Cortex of kidney (tissue), 1 donor: ENCODE measurements at places on chromosomes 6 and 20.

GRCh38 chr6:31676904-31677303 lies 4.0 kb downstream of the LY6G5C start:
- no peak for DNase-seq

GRCh38 chr20:18705490-18705889 lies 108.1 kb upstream of the SCP2D1 start:
- no peak for DNase-seq

DNA sequence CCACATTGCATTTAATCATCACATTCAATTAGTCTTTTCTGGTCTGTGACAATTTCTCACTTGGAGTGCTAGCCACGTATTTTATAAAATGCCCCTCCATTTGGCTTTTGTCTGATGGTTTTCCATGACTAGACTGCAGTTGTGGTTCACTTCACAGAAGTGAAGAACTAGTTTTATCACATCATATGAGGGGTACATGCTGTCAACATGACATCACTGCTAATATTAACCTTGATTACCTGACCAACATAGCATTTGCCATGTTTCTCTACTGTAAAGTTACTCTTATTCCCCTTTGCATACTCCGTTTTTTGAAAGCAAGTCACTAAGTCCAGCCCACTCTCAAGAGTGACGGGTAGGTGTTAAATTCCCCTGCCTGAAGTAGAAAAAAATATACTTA lies 48.0 kb upstream of the COL10A1 start:
- no peak for DNase-seq

DNA sequence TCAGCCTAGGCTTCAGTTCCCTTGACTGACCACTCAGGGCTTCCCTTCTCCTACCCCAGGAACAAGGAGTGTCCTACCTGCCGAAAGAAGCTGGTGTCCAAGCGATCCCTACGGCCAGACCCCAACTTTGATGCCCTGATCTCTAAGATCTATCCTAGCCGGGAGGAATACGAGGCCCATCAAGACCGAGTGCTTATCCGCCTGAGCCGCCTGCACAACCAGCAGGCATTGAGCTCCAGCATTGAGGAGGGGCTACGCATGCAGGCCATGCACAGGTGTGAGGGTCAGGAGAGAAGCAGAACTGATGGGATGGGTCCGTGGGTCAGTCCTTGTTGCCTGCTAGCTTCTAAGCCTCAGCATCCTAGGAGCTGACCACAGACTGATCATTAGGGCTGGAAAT lies 1.6 kb downstream of the RING1 start:
- no peak for DNase-seq

DNA sequence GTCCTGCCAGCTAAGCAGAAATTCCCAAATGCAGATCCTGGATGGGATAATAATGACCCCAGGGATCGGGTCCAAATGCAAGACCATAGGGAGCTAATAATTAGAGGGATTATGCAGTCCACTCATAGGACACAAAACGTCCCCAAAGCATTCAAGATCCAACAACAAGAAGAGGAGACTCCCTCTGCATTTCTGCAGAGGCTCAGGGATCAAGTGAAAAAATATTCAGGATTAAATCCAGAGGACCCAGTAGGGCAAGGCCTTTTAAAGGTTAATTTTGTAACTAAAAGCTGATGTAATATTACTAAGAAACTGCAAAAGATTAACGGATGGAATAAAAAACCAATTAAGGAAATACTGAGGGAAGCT lies 22.2 kb downstream of the HLA-A start:
- DNase-seq, result no peak

- DNase-seq, result no peak
These were observed 296.6 kb upstream of the MANEA start for GRCh38 chr6:95280686-95281273.

- DNase-seq, result no peak
These were observed 48.8 kb upstream of the BCLAF1 start for GRCh38 chr6:136338486-136338885.

GRCh38 chr6:16166871-16167608 lies 38.2 kb downstream of the MYLIP start:
- DNase-seq, result no peak

- no peak for DNase-seq
These were observed 16.5 kb downstream of the REPS1 start for GRCh38 chr6:138971601-138972000.

- DNase-seq, result no peak
These were observed 874.2 kb downstream of the TFAP2A start for GRCh38 chr6:9540534-9541126.

GRCh38 chr6:2622671-2623070 lies 128.1 kb downstream of the MYLK4 start:
- DNase-seq, result no peak

GRCh38 chr6:103799971-103800670 lies 1059.6 kb downstream of the HACE1 start:
- DNase-seq, result no peak

- no peak for DNase-seq
These were observed 25.1 kb downstream of the ZC3H12D start for GRCh38 chr6:149459761-149460160.

DNA sequence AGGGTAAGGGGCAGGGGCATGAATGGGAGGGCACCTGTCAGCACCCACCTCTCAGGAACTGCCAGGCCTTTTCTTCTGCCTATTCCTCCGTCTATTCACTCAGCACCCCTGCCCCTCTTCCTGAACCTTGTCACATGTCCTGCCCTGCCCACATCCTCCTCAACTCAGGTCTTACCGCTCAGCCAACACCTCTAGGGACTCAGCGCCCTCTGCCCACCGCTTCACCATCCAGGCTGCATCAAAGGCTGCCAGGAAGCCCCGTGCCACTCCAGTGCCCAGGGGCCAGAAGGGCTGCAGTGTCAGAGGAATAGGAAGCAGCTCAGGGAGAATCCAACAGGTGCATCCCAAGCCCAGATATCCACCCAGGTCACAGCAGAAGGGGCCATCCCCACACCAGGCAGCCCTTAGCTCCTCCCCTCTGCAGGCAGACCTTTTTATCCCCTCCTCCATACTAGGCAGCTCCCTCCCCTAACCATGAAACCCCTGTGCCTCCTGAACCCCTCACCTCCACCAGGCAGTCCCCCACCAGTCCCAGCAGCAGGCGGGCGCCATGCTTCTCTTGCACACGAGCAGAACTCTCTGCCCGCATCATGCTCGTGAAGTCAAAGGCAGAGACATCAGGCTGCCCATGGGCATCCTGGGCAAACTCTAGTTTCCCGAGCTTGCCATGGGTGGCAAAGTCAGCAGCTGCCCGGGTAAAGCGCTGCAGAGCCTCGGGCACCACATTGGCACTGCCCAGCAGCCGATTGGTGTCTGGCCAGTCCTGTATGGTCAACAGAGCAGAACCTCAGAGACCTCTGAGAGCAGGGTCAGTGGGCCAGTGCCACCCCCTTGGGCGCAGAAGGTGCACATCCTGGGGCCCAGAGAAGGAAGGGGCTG lies 5.5 kb downstream of the MICAL1 start:
- DNase-seq, result no peak

DNA sequence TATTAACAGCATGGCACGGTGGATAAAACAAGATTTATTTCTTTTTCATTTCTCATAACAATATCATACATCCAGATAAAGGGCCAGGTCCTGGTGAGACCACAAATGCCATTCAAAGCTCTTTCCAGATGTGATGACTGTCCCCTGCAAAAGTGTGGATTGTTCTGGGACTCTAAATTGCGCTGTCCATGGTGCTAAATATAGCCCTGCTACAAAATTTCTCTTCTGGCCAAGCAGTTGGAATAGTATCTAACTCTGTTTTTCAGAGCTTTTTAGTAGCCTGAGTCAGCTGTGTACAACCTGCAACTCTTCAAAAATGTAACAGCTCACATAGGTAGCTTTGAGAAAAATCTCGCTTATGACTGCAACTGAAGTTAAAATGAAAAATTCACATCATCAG lies 115.8 kb downstream of the MANEA start:
- DNase-seq, result no peak

GRCh38 chr6:73690056-73690455 lies 5.9 kb upstream of the CD109 start:
- no peak for DNase-seq

DNA sequence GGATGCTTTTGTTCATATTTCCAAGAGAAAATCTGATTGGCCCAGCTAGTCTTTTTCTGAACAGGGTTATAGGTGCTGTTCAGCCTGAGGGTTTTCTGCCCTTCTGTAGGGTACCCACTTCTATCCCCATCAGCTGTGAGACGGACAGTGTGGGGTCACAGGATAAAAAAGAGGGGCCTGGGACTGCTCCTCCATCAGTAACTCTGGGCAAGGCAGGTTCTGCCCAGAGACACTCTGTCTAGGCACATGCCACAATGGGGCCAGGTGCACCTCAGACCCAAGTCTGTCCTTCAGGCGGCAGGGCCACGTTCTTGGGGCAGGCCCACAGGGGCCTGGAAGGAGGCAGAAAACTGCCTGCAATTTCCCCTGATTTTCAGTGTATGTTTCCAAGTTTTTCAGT lies 20.0 kb downstream of the ID4 start:
- no peak for DNase-seq

DNA sequence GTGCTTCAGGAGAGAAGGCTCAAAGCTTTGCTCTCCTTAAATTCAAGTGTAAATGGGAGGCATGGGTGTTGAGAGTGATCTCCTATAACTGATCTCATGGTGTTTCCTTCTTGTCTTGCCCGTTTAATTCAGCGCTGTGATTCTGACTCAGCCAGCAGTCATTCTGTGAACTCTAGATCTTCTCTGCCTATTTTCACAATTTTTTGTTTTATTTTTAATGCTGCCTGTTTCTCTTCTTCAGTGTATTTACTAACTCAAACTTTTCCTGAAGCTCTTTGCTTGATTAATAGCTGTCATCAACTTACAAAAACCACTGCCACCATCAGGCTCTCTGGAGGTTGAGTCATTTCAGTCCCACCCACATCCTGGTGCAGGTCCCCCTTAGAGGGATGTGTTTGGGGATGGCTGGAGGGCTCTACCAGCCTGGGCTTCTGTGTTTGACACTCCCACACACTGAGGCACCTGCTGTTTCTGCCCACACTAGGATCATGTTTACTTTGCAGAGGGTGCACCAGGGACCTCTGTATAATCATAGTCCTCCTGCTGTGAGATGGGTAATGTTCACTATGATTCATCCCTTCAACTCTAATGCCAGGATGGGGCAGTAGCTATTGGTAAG lies 94.0 kb downstream of the SHLD1 start:
- no peak for DNase-seq

DNA sequence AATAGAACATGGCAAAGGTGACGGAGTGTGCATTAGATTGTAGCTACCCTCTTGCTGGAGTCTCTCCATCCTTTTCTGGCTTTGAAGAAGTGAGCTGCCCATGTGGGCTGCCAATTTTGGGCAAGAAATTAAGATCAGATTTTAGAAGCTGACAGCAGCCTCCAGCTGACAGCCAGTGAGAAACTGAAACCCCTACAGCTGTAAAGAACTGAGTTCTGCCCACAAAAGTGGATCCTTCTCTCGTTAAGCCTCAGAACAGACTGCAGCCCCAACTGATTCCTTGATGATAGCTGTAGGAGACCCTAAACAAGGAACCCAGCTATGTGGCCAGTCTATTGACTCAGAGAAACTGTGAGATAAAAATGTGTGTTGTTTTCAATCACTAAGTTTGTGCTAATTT lies 134.1 kb downstream of the CD109 start:
- no peak for DNase-seq

- no peak for DNase-seq
These were observed 438.1 kb downstream of the GJA1 start for GRCh38 chr6:121873595-121873994.

GRCh38 chr6:23728707-23729106 lies 397.3 kb upstream of the NRSN1 start:
- DNase-seq, result no peak

DNA sequence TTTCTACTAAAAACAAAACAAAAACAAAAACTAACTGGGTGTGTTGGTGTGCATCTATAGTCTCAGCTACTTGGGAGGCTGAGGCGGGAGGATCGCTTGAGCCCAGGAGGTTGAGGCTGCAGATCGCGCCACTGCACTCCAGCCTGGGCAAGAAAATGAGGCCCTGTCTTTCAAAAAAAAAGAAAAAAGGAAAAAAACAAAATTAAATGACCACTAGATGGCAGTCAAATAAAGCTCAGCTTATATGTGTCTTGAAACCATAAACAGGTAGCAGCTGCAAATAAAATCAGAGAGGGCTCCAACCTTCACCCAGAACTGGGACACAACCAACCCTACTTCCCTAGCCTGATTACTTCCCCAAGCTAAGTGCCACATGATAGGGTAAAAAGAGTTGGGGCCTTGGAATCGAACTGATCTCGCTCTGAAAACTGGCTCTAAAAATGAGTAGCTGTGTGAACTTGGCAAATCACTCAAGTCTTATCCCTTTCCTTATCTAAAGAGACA lies 67.1 kb upstream of the ADGRF4 start:
- DNase-seq, result no peak

- no peak for DNase-seq
These were observed 368.3 kb upstream of the SASH1 start for GRCh38 chr6:147974376-147974775.

DNA sequence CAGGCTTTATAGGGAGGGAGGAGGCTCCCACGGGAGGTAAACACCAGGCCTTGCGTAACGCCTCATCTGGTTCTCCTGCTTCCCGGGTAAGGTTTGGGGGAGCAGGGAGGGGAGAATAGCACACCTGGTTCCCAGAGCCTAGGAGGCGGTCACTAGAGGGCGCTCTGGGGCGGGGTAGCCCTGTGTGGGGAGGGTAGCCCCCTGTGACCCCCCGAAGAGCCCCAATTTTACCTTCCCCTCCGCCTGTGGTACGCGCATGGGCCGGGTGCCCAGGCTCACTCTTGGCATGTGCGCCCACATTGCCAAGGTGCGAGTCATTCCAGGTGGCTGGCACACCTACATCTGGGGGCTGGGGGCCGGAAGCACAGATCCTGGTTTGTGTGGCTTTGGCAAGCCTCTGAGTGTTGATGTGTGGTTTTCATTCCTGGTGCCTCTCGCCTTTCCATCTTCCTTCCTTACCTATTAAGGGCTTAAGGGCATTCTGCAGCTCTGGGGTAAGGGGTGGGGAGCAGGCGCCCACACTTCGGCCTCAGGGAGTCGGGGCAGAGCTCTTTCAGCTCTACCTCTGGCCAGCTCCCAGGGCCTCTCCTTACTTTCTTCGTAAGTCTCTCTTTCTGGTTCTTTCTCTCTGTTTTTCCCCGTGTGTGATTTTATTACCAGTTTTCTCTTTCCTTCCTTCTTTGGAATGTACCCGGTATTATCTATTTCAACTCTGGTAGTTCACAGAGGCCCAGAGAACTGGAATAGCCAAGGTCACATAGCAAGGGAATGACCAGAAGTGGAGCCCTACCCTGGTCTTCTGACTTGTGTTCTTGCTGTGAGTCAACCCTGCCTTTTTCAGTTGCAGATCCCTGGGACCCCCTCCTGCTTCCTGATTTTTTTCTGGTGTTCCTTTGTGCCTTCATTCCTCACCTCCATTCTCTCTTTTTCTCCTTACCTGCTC lies 492 bp upstream of the RNF39 start:
- DNase-seq, result no peak

- no peak for DNase-seq
These were observed 667.3 kb upstream of the CITED2 start for GRCh38 chr6:140041571-140042332.
